ENCODE measurements at places on chromosomes 5 and 9.
A peak's percentile ranks its signal among the peaks of the same experiment; 100 is the strongest.

DNA sequence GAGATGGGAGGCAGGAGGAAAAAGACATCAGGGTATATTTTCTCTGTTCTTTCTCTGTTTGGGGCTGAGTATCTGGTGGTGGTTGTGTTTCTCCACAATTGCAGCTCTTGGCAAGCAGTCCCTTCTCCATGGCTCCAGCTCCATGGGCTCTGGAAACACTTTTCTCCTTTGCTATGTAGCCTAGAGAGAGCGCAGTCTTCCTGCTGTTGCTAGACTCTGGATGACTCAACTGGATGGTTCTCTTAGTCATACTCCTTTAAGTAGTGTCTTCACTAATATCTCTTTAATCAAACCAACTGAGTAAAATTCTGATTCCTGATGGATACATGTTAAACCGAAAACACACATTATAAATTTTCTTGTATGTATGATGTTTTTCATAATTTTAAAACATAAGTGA, 3.3 kb upstream of the PLGRKT start:
- no peak for DNase-seq

GRCh38 chr9:73643379-73644013, 491.8 kb downstream of the ANXA1 start:
- no peak for DNase-seq

DNA sequence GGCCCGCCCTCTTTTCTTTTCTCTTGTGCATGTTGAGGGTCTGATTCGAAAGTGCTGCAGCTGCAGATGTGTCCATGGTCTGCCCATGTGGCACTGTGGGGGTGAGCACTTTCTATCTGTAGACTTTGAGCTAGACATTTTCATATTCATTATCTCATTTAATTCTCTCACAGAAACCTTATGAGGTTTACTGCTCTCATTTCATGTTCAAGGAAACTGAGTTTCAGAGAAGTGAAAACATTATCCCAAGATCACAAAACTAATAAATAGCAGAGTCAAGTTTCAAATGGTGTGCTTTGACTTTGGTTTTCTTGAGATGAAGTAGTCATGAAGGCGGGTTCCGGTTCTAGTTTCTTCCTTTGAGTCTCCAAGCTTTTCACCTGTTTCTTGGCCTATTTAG, 536.5 kb upstream of the ZNF462 start:
- no peak for DNase-seq

GRCh38 chr9:129865668-129866320, 30.5 kb downstream of the USP20 start:
- no peak for DNase-seq

- DNase-seq, result no peak
Measured at GRCh38 chr5:80784451-80784850, 129.7 kb upstream of the DHFR start.

DNA sequence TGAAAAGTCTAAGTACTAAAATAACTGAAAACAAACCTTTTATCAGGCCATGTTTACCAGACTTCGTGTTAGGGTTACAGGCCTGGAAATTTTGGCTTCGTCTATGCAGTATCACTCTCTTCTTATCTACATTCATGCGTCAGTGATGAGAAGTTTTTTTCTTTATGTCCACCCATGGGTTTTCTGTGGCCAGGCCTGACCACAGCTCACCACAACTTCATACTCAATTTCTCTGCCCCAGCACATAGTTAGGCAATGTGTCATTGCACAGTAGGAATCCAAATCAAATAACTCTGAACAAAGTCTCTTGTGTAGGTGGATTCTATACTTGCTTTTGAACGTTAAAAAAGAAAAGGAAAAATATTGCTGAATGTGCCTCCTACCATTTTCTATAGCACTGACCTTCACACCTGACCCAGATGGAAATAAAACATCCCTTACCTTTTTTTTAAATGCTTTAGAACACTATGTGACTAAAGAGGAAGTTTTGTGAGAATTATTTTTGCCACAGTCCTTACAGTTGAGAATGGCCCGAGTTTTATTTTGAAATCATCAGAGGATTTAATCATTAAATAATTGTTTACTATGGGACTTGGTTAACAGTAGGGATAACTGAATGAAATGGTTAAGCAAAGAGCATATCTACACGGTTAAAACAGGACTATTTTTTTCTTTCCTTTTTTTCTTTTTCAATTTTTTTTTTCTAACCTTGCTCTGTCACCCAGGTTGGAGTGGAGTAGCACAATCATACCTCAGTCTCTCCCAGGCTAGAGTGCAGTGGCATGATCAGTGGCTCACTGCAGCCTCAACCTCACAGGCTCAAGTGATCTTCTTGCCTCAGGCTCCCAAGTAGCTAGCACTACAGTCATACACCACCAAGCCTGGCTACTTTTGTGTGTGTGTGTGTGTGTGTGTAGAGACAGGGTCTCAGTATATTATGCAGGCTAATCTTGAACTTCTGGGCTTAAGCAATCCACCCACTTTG, 1247.0 kb upstream of the ACO1 start:
- peak; percentile 19 for DNase-seq

DNA sequence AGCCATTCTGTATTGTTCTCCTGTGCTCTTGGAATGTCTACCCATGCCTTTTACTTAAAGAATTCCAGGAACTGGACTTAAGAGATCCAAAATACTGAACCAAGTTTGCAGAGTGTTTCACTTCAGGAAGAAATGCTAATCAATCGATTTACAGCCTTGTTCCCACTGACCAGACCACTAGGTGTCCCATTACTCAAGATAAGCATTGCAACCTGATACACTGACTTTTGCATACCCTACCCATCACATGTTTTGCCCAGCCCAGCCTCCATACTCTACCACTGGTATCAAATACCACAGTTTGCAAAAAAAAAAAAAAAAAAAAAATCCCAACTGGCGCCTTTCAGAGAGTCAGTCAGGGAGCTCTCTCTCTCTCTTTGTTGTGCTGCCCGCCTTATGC, 550.8 kb downstream of the CDH9 start:
- peak; percentile 10 for DNase-seq

DNA sequence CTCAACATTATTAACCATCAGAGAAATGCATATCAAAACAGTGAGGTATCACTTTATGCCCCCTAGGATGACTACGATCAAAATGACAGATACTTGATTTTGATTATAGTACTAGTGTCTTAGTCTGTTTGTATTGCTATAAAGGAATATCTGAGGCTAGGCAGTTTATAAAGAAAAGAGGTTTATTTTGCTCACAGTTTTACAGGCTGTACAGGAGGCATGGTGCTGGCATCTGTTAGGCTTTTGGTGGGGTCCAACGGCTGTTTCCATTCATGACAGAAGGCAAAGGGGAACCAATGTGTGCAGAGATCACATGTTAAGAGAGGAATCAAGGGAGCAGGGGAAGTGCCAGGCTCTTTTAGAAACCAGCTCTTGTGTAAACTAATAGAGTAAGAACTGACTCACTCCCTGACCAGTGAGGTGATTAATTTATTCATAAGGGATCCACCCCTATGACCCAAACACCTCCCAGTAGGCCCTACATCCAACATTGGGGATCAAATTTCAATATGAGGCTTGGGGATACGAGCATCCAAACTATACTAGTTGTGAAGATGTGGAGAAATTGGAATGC, 16.0 kb upstream of the AFF4 start:
- DNase-seq, result peak; percentile 13

DNA sequence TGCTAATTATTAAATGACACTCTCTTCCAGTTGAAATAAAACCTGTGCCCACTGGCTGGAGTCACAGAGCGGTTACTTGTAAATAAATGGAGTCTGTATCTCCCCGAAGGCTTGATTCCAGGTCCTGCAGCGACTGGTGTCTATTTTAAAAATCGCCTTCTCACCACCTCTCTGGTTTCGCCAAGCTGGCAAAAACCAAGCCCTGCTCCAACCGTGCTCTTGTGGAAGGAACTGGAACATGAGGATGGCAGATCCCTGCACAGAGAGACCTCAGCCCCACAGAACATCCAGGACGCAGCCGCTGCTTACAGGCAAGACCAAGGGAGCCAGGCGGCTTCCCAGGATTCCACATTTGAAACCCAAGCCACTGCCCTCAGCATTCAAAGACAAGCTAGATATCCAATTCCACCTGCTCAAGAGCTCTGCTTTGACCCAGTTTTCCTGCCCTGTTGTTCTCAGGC, 15.0 kb downstream of the SEMA4D start:
- DNase-seq, result no peak

DNA sequence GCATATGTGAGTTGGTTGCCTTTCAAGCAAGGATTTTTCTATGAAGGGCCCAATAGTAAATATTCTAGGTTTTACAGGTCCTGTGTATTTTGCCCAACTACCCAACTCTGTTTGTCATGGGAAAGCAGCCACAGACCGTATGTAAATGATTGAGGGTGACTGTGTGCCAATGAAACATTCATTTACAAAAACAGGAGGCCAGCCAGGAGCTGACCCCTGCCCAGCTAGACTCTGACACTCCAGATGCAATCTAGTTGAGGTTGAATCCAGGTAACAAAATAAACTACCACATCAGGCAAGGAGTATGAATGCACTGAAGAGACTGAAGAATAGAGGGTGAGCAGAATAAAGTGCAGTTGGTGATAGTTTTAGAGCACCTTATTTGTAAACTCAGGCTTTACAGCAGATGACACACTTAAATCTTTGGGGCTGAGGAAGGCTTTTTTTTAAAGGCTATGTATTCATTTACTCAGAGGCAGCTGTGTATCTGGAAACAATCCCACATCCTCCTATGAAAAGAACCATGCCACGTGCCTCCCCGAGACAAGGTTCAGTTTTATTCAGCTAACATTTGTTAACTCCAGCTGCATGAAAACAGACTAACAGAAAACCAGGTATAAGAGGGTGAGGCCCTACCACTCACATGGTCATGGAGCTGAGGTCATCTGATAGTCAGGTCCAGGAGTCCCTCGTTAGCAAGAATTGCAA, 60.7 kb downstream of the SLC1A1 start:
- no peak for DNase-seq

- no peak for DNase-seq
Measured at GRCh38 chr9:21255538-21256212, 15.9 kb upstream of the IFNA14 start.

DNA sequence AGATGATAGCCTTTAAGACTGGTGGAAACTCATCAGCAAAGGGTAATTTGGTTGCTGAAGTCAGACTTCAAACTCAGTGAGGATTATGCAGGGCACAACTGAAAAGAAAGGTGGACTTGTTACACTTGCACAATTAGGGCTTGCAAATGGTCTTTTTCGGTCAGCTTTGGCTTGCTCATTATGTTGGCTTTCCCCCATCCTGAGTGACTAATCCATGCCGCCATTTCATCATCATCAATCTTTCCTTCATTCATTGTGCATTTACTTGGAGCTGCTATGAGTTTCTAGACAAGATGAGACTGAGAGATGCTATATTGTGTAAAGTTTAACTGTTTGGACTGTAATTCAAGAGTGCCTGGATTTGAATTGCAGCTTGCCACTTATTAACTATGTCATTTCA, 134.8 kb upstream of the PPP1R2B start:
- DNase-seq, result no peak

DNA sequence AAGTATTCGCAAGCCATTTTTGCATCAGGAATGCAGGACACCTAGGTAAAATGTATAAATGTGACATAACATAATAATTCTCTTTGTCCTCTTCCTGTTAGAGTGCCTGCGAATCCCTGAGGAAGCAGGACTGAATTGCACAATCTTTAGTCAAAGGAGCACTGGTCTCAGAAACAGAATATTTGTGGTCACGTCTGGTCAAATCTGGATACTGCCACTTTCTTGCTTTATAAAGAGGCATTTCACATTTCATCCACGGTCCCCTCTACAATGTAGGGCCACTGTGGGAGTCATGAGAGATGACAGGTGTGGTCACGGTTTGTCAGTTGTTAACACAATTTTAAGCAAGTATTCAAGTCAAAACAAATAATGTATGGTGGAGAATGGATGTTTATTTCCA, 564.0 kb downstream of the IRX1 start:
- DNase-seq, result no peak
